ENCODE measurements at places on chromosomes 12 and 14.

DNA sequence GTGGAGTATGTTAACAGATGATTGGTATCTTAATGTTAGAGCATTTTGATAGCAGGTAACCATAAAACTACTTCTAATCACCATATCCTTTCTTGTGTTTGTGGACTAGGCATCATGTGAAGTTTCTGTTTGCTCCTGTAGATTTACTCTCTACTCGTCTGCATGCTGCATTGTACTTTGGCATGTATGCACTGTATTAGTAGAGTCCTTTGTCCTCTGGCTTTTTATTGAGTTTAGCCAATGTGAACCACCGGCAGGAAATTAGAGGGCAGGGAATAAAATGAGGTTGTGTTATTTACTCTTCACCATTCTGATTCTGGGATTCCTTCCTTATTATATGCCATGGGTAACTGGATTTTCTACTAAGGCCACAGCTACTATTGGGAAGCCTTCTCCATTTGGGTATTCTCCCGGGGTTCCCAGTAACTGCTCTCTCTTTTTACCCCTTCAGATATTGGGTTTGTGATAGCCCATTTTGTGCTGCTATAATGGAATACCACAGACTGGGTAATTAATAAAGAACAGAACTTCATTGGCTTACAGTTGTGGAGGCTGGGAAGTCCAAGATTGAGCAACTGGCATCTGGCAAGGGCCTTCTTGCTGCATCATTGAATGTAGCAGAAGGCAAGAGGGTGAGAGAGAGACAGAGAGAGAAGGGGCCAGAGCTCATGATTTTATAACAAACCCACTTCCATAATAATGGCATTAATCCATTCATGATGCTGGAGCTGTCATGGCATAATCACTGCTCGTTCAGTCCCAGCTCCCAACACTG is 22.4 kb downstream of the FAM177A1 start:
- no peak for DNase-seq

GRCh38 chr14:52694761-52695480 is 437 bp downstream of the ERO1A start:
- DNase-seq: peak; percentile 49

DNA sequence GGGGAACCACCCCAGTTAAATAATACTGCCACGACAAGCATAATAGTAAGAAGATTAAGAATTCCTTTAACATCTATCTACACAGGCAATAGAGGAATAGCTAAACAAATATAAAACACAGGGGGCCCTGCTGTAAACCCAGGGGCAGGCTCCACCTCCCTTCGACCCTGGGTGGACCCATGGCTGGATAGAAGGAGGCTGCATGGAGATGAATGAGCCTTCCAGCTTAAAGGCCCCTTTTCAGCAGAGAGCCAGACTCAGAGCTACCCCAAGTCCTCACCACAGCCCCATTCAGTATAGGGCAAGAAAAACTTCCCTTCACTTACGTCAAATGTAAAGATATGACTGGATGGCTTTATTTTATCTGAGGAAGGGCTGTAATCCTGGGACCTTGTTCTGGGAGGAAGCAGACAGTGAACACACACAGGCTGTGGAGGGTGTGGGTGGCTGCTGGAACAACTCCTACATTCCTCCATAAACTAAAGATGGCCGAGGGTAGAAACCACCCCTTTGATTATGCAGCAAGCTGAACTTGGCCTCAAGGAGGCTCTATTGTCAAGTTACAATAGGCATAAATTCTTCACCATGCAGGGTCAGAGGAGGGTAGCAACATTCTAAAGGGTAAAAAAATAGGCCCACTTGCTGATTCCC is 30.4 kb downstream of the NUAK1 start:
- DNase-seq: no peak

- DNase-seq: no peak
Measured at GRCh38 chr14:92649066-92649465, 99.4 kb downstream of the LGMN start.

DNA sequence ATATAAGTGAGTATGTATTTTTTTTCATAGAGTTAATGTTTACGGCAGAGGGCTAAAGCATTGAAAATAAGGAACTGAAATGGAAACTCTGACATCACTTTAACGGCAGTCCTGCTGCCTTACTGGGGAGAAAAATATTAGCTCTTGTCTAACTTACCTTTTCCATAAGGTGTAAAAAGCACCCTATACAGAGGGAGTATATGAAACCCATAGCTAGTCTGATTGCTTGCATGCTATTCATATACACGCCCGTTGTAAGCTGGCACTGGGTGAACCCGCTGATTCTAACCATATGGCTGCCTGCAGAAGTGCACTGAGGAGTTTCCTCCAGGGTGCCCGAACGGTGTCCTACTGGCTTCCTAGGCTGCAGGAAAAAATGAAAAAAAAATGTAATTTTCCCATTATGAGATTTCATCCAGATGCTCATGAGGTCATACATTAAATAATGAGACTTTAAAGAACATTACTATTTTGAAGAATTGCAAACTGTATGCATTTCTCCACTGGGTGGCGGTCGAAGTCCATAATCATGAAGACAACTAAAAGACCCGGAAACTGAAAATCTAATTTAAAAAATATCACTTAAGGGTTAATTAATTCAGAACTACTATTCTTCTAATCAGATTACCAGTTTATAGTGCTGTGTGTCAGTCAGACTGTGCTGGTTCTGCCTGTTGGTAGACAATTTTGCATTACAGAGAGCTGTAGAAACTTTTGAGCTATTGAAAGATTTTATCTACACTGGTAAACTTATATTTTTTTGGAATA is 144.7 kb downstream of the ALX1 start:
- DNase-seq: no peak

- peak; percentile 95 for DNase-seq
Measured at GRCh38 chr14:91323671-91324605, 79.4 kb upstream of the GPR68 start.

- DNase-seq: no peak
Measured at GRCh38 chr12:93608313-93608712, 35.8 kb downstream of the SOCS2 start.

- no peak for DNase-seq
Measured at GRCh38 chr14:68841016-68841809, 48.3 kb upstream of the ZFP36L1 start.

DNA sequence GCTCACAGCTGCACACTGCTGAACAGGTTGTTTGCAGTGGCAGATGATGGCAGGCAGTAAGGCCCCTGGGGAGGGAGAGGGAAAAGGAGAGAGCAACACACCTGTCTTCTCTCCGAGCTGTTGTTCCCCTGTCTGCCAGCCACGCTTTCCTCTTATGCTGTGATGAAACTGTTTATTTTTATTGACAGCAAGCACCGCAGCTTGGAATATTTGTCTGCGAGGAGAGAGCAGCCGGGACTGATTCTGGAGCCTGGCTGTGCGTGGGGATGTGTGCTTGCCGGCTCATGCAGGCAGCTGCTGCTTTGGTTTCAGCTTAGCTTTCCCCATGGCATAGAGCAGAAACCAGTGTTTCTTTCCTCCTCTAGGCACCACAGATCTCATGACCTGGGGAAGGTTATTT is 58.7 kb upstream of the KCNA5 start:
- DNase-seq: no peak

- DNase-seq: no peak
Measured at GRCh38 chr12:110622582-110622981, 8.7 kb downstream of the TCTN1 start.

DNA sequence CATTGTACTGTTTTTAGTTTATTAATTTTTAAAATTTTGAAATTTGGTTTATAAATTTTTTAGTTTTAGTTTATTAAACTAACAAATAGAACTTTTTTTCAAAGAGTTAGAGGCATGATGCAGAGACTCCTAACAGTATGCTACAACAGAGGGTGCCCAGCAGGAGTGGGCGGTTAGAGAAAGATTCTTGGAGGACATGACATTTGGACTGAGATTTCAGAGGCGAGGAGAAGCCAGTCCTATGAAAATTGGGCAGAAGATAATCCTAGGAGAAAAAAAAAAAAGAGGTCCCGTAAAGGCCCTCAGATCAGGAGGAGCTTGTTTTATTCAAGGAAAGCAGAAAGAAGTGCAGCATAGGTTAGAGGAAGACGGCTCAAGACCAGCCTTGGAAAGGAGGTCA is 21.7 kb downstream of the KCNK10 start:
- DNase-seq: no peak

- no peak for DNase-seq
Measured at GRCh38 chr14:95355422-95355821, 35.7 kb upstream of the CLMN start.

GRCh38 chr12:14843425-14843887 is at the start of gene ART4:
Gene ART4 (minus strand): TSS chr12:14843526. CDS start chr12:14843113, 413 bp downstream.
- DNase-seq: no peak

- DNase-seq: no peak
Measured at GRCh38 chr12:75909714-75910656, 121.6 kb downstream of the PHLDA1 start.

DNA sequence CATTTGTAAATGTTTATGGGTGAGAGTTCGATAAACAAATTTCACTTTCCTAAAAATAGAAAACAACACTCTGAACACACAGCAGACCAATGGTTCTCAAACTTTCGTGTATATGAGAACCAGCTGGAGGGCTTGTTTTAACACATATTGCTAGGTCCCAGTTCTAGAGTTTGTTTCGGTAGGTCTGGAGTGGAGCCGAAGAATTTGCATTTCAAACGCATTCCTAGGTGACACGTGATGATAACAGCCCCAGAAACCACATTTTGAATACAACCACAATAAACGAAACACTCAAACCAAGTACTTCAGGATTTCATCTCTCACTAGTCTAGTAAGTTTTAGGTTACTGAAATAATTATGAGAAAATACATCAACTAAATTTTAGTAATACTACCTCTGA is 17.1 kb downstream of the SEC23A start:
- DNase-seq: no peak

GRCh38 chr12:97404093-97404492 is 58.5 kb upstream of the RMST start:
- no peak for DNase-seq

DNA sequence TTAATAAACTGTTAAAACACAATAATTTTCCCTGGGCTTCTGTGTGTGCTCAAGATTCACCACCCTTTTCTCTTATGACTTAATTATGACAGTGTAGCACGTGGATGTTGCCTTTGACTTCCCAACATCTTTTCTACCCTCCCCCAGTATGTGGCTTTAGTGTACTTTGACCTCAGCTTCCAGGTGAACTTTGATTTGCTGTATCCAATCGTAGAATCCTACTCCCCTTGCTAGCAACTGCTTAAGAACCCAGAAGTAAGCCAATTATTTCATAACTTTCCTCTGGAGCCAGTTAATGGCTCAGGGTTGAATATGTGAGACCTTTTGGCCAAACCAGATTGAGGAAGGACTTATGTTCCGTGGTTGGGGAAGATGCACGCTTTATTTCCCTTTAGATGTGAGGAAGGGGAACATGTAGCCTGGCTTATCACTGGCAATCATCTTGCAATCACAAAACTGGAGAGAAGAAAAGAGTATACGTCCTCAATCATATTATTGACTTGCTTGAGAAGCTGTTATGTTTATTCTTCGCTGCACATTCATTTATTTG is 259.6 kb upstream of the ATP2B1 start:
- no peak for DNase-seq

DNA sequence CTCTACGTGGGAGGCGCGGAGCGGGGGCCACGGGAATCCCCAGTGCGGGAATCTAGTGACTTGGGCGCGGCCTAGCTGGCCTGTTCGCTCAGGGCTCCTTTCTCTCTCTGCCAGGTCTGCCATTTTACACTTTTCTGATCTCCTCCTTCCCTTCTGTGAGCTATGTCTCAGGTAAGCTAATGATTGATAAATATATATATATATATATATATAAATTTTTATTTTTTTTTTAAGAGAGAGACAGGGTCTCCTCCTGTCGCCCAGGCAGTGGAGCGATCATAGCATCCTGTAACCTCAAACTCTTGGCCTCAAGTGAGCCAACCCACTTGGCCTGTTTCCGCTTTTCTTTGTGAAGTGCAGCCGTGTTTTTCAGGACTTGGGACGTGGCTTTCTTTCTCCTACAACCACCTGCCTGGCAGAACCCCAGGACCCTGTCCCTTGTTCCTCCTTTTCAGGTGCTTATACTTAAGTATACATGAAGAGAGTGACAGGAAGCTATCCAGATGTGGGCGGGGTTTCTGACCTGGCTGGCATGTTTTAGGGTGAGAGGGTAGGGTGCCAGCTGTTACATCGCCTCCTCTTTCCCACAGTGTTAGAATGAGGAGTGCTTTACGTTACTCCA is 547 bp downstream of the ZNF140 start:
- no peak for DNase-seq

DNA sequence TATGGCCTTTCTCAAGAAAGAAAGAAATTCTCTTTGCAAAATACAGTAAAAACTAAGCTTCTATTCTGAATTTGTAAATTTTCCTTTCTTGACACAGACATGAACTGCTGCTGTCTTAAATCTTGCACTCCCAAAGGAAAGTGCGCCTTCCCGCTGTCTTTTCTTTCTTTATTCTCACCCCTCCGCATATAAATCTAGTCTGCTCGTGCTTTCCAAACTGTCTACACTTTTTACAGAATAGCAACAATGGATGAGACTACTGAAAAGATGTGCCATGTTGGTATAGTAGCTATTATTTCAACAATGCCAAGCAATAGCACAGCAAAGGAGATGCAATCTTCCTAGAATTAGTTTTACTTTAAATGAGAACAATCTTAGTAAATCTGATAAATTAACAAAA is 328.8 kb upstream of the PDE3A start:
- no peak for DNase-seq

DNA sequence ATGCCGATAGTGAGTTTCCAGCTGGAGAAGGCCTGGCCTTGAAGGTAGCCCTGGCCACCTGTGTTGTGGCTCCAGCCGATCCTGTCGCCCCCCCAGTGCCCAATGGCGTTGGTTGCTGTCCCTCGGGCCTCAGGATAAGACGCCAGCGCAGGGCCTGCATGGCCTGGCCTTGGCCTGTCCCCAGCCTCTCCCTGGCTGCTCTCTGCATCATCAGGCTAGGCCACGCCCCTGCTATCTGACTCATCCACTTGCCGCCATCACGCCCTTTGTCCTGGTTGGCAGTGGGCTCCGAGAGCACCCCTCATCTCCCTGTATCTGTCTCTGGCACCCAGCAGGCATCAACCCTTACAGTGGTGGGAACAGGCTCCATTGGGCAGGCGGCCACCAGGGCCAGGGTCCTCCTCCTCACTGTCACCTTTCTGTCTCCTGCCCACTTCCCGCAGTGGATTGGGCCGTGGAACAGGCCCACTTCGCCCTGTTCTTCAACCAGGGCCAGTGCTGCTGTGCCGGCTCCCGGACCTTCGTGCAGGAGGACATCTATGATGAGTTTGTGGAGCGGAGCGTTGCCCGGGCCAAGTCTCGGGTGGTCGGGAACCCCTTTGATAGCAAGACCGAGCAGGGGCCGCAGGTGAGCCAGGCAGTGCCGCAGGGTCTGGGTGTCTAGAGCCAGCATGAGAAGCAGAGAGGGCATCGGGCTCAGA is 25.6 kb downstream of the ALDH2 start:
- no peak for DNase-seq
